Activated naive CD4-positive, alpha-beta T cell treated with anti-CD3 and anti-CD28 coated beads for 36 hours (primary cell): ENCODE measurements at places on chromosomes 1 and 21. TPM values are rescaled to one million over a fixed set of nuclear protein-coding genes. Genes with fewer than 3 reads are reported as not detected.

The NR5A2 gene
- total RNA-seq = not detected

The ATP6V1G3 gene
- not detected for total RNA-seq

The TFF2 gene
- not detected for total RNA-seq

The MARCKSL1 gene
- total RNA-seq = 15.9 TPM

GRCh38 chr1:42762269-42762668, 4.6 kb downstream of the P3H1 start:
- no peak for DNase-seq

GRCh38 chr1:86150553-86151055, 6.0 kb downstream of the COL24A1 start:
- no peak for DNase-seq
